Motor neuron (in vitro differentiated cells): ENCODE measurements at places on chromosomes 5 and 9. TPM values are rescaled to one million over a fixed set of nuclear protein-coding genes. Genes with fewer than 3 reads are reported as not detected.

The IFNA21 gene
- total RNA-seq, result not detected in 2 replicates

The STK32A gene
- total RNA-seq, result 6.0 and 9.0 TPM in 2 replicates

The DBH gene
- total RNA-seq, result 0.16 and 0.25 TPM in 2 replicates

The LCN6 gene
- not detected in 2 replicates for total RNA-seq

The FOXE1 gene
- total RNA-seq, result 0.11 and 0.49 TPM in 2 replicates

The SPATA31D4 gene
- total RNA-seq, result not detected in 2 replicates

DNA sequence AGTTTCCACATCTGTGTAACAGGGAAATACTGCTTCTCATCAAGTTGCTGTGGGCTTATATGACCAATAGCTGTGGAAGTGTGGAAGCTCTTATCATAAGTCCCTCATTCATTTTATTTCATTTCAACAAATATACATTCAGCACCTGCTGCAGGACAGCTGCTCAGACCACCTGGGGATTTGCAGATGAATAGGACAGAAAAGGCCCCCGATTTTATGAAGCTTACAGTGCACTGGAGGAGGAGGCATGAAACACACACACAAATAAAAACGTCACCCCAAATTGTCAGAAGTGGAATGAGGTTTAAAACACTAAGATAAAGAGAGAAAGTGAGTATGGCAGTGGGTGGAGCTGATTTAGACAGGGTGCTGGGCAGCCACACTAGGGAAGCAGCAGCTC is 107.2 kb downstream of the DRD1 start:
- no peak for ATAC-seq

GRCh38 chr9:113566712-113567071 is 103.2 kb downstream of the RGS3 start:
- ATAC-seq, result no peak

GRCh38 chr9:135504262-135505243 is 4.1 kb downstream of the MRPS2 start:
- ATAC-seq, result no peak

GRCh38 chr9:76531231-76531780 is 72.3 kb downstream of the GCNT1 start:
- ATAC-seq, result no peak

- ATAC-seq, result no peak
Observed at GRCh38 chr5:115335301-115335700, 38.8 kb upstream of the CCDC112 start.
